Left lung (tissue), 14 donors: ENCODE measurements at places on chromosomes 6 and 20. TPM values are rescaled to one million over a fixed set of nuclear protein-coding genes. Genes with fewer than 3 reads are reported as not detected.

DNA sequence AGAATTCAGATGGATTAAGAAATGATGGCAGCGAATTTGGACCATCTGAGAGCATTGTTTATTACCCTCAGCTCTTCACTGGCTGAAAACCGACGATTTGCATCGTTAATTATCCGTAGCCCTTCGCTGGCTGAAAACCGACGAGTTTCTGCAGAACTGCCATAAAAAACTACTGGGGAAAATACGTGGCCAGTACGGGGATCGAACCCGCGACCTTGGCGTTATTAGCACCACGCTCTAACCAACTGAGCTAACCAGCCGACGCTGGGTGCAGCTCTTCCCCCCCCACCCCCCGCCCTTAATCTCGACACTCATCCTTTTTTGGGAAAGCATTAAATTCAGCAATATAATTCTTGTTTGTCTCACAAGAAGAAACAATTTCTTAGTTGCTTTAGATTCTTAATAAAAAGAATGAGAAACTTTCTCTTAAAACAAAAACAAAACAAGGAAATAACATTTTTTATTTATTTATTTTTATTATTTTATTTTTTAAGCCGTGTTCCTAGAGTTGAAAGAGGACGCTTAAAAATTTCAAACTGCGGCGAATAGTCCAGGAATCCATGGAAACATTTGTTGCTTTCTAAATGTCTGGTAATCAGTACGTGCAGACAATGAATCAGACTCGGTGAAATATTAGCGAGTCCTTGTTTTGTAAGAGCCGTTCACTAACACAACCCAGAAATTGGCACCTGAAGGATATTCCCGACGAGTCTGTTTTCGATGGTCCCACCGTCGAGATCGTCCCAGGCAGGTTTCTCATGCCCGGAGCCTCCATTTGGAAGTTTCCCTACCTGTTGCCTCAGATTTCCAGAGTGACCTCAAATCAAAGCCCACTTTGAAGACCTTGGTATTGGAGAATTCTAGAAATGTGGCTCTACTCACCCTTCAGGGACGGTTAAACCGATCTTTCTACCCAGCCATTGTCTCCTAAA is 27.8 kb downstream of the PRSS16 start:
- H3K27ac ChIP-seq, result no peak overlapping the region
- DNase-seq, result no peak
- no peaks in the 10 kb centered on the region for H3K36me3 ChIP-seq
- H3K4me3 ChIP-seq, result no peak overlapping the region
- peaks cover 46% of the 10 kb centered on the region for H3K27me3 ChIP-seq

DNA sequence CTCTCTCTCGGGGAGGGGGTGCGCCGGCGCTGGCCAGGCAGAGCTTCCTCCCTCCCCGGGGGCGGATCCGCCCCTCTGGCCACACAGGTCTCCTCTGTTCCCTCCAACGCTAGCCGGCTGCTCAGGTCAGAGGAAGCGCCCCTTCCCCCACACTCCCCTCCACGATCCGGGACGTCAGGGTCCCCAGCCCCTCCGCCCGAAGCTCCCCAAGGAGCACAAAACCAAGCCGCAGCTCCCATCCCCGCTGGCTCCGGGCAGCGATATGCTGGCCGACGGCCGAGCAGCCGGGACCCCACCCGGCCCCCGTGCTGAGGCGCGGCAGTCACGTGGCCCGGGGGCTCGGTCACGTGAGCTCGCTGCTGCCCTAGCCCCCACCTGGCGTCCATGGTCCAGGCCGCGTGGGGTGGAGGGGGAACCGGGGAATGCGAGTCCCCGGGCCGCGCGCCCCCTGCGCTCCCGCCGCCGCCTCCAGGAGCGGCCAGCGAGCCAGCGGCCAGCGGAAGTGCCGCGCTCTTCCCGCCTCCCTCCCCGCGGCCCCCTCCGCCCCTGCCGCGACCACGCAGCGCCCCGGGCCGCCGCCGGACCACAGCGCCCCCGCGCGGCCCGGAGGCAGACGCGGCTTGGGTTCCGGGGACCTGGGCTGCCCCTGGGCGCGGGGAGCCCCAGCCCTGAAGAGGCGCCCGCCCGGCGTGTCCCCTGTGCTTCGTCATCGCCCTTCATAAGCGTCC is at the start of gene SLC35B2:
TSS of gene SLC35B2 (minus strand) at position 504 of the 728 bp plus-strand sequence. CDS start at position 386, 118 bp downstream.
- H3K36me3 ChIP-seq, result no peaks in the 10 kb centered on the region
- H3K27ac ChIP-seq, result peak within 1 kb of the TSS; percentile 87
- no peaks in the 10 kb centered on the region for H3K27me3 ChIP-seq
- peak; percentile 91 for DNase-seq
- peaks cover 14% of the 10 kb centered on the region for H3K4me1 ChIP-seq
- H3K4me3 ChIP-seq, result peak within 1 kb of the TSS; percentile 85

DNA sequence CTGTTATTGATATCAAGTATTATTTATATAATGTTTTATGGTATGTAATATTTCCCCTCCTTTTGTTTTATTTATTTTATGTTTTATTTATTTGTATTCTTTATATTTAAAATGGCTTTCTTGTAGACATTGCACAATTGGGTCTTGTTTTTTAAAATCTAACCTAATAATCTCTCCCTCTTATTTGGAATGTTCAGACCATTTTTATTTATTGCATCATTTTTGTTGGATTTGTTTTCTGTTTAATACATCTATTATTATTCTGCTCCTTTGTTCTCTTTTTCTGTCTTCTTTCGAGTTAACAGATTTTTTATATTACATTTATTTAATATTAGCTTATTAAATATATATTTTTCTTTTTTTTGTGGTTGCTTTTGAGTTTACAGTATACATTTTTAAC is 43.1 kb upstream of the SLC35B3 start:
- DNase-seq, result no peak
- H3K4me3 ChIP-seq, result no peak overlapping the region
- H3K27ac ChIP-seq, result no peak overlapping the region
- no peaks in the 10 kb centered on the region for H3K4me1 ChIP-seq
- H3K27me3 ChIP-seq, result no peaks in the 10 kb centered on the region

- H3K36me3 ChIP-seq, result no peaks in the 10 kb centered on the region
- H3K4me1 ChIP-seq, result no peaks in the 10 kb centered on the region
- DNase-seq, result no peak
- H3K27ac ChIP-seq, result no peak overlapping the region
- no peak overlapping the region for H3K4me3 ChIP-seq
- peaks cover 13% of the 10 kb centered on the region for H3K27me3 ChIP-seq
Observed at GRCh38 chr20:61052776-61053442, 199.2 kb upstream of the CDH4 start.

BFSP1 gene
- polyA plus RNA-seq, result 4.2 TPM

PLCB4 gene
- 8.3 TPM for polyA plus RNA-seq

PBOV1 gene
- polyA plus RNA-seq, result 0.11 TPM

DEFB124 gene
- 1.5 TPM for polyA plus RNA-seq
